ENCODE measurements at places on chromosomes 2 and 18. TPM values are rescaled to one million over a fixed set of nuclear protein-coding genes. Genes with fewer than 3 reads are reported as not detected.

DNA sequence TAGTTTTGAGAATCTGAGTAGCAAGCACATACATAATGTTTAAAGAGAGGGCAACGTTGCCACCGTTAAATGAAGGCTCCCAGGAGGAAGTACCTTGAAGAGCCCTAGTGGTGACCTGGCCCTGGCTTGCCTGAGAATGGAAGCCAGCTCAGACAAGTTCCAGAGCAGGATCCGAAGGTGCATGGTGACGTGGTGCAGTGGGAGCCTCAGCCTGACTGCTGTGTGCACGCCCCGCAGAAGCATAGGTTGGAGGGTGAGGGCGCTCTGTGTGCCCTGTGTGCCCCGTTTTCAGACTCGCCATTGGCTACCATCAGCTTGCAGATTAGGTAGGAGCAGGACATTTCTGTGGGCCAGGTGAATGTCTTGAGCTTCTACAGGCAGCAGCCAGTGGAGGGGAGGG lies 68.2 kb downstream of the ZNF407 start:
- DNase-seq, result no peak

Gene FAM110C
- 0.58 TPM for total RNA-seq

Gene ST8SIA5
- total RNA-seq, result 0.22 TPM

Gene PDCD1
- 0.27 TPM for total RNA-seq

GRCh38 chr18:45250479-45250878 lies 364.8 kb upstream of the SLC14A2 start:
- no peak for DNase-seq

- DNase-seq, result no peak
Observed at GRCh38 chr2:221612800-221613199, 40.7 kb upstream of the EPHA4 start.

GRCh38 chr18:62279561-62279960 lies 45.5 kb upstream of the TNFRSF11A start:
- no peak for DNase-seq

DNA sequence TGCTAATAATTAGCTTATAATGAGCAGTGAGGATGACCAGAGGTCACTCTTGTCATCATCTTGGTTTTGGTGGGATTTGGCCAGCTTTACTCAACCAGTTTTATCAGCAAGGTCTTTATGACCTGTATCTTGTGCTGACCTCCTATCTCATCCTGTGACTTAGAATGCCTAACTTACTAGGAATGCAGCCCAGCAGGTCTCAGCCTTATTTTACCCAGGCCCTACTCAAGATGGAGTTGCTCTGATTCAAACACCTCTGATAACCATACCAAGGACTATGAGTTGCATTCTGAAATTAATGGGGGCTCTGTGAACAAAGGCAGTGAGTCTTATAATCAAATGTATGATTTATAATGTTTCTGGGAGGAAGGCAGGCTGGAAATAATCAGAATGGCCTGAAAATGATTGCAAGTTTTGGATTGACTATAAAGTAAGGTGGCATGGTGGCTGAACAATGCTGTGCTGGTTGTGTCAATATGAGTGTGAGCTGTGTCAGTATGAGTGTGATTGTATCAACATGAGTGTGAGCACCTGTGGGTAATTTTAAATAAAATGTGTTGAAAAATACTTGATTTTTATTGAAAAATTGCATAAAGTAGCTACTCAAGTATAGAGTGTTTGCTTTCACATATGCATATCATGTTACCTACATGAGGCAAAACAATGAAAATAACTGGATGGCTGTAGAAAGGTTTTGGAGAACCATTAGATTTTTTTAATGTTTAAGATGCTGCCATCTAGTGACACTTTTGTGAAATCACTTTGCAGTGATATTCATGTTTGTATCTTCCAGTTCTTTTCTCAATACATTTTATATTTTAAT lies 103.0 kb downstream of the KYNU start:
- DNase-seq, result no peak

GRCh38 chr2:104658904-104659591 lies 194.9 kb upstream of the POU3F3 start:
- DNase-seq, result no peak
